SK-N-DZ (cell line): ENCODE measurements at places on chromosomes 2 and 18.

DNA sequence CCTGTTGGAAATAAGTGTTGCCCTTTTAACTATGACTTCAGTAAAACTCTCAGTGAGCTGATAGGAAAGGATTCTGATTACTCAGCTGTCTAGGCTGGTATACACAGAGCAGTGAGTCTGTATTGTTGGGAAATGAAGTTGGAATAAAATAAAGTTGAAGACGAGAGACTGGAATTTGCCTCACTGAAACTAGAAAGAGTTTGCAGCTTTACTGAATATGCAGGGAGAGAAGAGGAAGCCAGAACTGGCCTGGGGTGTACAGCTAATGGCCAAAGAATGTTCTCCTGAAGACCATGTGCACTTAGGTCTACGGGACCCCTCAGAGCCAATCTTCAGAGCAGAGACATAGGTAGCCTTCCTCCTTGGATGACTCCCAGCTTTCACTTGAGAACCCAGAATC is 26.5 kb downstream of the EIF4E2 start:
- no peak for DNase-seq

DNA sequence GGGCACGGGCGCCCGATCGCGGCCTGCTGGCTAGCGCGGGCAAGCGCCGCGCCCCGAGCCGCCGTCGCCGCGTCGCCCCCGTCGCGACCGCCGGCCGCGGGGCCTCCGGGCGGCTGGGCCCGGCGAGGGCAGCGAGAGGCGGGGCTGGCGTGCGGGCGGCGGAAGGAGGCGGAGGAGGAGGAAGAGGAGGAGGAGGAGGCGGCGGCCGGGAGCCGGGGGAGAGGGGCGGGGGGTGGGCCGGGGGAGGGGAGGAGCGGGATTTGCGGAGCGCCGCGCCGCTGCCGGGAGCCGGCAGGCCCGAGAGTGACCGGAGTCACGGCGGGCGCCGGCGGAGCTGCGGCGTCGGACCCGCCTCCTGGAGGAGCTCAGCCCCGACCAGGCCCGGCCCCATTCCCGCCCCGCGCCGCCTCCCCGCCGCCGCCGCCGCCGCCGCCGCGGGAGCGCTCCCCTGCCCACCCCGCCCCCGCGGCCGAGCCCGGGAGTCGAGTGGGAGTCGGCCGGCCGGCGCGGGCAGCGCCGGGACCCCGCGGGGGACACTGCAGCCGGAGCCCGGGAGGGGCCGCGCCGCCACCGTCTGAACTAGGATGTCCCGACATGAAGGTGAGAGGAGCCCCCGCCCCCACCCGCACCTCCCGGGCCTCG is at the start of gene KCMF1:
TSS of gene KCMF1 (plus strand) at position 294 of the 642 bp plus-strand sequence. CDS start at position 585, 291 bp downstream.
- DNase-seq = peak; percentile 68

- no peak for DNase-seq
Observed at GRCh38 chr2:201180010-201180409, 2.9 kb upstream of the CASP10 start.

DNA sequence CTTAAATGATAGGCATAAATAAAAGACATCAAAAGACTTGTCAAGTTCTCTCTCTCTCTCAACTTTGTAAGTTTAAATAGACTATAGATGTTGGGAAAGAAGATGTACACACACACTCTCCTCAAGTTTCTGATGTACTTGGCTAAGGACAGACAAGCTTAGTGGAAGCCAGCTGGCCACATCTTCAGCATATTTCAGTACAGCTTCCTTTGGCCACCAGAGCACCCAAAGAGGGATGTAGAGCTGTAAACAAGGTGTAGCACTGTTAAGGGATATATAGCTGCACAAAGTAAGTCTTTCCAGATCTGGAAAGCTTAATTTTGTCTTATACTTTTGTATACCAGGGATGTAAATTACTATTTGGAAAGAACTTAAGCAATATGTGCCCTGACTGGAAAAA is 64.3 kb upstream of the MSTN start:
- DNase-seq = no peak

DNA sequence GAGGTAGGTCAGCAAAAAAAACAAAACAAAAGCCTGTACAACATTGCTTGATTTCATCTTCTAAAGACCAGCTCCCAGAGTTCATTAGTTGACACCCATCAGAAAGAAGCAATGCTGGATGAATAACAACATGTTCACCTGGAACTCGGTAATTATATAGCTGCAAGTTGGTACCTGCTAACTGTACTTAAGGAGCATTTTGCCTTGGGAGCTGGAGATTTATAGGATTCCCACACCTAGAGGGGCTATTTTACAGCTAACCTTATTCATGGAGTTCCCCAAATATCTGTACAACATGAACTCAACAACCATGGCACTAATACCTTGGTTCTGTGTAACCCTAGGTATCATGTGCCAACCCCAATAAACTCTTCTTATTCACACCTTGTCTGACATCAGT is 281.1 kb upstream of the NCKAP5 start:
- no peak for DNase-seq

- DNase-seq = no peak
Observed at GRCh38 chr2:36395866-36396265, 40.3 kb downstream of the CRIM1 start.

DNA sequence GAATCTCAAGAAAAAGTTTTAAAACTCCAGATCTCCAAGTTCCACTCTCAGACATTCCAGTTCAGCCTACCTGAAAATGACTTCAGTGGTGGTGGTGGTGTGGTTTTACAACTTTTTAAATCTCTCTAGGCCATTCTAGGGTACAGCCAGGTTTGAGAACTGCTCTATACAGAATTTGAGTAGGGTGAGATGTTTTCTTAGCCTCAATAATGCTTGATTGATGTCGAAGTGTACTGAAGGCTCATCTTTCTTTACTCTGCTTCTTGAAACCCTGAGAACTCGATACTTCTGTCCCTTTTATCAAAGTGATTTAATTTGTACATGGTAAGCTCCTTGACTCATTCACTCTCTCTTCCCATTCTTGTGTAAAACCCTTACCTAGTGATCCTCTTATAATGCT is 143.8 kb downstream of the FAM124B start:
- DNase-seq = no peak

GRCh38 chr2:56416500-56417176 is 232.8 kb downstream of the CCDC85A start:
- DNase-seq = no peak

GRCh38 chr2:8684878-8685696 is 3.2 kb downstream of the ID2 start:
- DNase-seq = peak; percentile 45
